ENCODE measurements at places on chromosomes 2 and 18.
A peak's percentile ranks its signal among the peaks of the same experiment; 100 is the strongest.

DNA sequence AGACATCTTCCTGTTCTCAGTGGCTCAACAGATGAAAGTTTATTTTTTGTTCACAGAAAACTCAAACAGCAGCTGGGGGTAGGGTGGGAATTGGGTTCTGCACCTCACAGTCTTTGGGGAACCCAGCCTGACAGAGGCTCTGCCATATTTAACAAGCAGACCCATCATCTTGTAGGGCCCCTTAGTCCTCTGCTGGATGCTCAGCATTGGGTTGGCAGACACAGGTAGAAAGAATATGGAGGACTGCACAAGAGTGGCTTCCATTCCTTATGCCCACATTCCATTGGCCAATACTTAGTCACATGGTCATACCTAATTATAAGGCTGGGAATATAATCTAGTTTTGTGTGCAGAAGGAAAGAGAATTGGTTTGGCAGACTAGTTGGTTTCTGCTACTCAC, 89.1 kb downstream of the MYO3B start:
- DNase-seq, result no peak

- DNase-seq, result no peak
Observed at GRCh38 chr2:18356676-18357075, 203.8 kb downstream of the RDH14 start.

- no peak for DNase-seq
Observed at GRCh38 chr18:11956371-11957308, 24.7 kb upstream of the IMPA2 start.

- DNase-seq, result no peak
Observed at GRCh38 chr2:178722296-178722695, 84.9 kb downstream of the TTN start.

GRCh38 chr2:191922736-191923651, 76.1 kb upstream of the CAVIN2 start:
- DNase-seq, result no peak

DNA sequence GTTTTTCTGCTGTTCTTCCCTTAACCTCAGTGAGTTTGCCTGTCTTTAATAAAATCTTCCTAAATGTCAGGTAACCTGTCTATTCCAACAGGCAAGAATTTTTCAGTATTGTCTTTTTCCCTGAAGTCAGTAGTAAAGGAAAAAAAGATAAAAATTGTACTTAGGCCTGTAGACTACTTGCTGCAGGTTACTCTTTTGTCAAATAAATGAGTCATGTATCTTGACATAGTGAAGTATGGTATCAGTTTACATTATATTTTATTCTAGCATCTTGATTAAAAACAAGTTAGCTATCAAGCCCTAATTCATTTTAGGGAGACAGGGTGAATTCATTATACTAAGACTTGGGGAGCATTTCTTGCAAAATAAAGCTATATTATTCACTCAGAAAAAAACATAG, 59.8 kb downstream of the ITGA4 start:
- DNase-seq, result no peak

- DNase-seq, result no peak
Observed at GRCh38 chr2:227759411-227760118, 13.9 kb downstream of the SCYGR8 start.

- DNase-seq, result no peak
Observed at GRCh38 chr2:42457011-42457410, 36.8 kb downstream of the KCNG3 start.

GRCh38 chr18:62332431-62332830, 7.3 kb downstream of the TNFRSF11A start:
- no peak for DNase-seq

DNA sequence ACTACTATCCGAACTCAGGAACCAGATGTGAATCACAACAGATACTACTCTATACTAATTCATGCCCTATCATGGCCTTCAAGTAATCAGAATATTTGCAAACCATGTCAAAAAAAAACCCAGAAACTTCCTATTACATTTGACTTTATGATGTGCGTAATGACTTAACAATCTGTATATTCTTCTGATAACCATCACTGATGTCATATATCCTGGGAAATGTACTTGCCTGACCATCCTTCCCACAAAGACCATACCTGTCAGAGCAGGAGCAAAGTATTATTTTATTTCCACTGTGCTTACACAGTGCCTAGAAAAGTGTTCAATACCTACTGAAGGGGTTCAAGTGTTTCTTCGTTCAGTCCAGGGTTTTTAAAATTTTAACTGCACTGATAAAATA, 27.5 kb downstream of the PPP4R1 start:
- no peak for DNase-seq

- no peak for DNase-seq
Observed at GRCh38 chr2:225437319-225437718, 37.8 kb downstream of the NYAP2 start.

GRCh38 chr2:189876271-189876670, 92.0 kb downstream of the PMS1 start:
- DNase-seq, result no peak

- no peak for DNase-seq
Observed at GRCh38 chr2:73249636-73250035, 15.5 kb downstream of the CCT7 start.

DNA sequence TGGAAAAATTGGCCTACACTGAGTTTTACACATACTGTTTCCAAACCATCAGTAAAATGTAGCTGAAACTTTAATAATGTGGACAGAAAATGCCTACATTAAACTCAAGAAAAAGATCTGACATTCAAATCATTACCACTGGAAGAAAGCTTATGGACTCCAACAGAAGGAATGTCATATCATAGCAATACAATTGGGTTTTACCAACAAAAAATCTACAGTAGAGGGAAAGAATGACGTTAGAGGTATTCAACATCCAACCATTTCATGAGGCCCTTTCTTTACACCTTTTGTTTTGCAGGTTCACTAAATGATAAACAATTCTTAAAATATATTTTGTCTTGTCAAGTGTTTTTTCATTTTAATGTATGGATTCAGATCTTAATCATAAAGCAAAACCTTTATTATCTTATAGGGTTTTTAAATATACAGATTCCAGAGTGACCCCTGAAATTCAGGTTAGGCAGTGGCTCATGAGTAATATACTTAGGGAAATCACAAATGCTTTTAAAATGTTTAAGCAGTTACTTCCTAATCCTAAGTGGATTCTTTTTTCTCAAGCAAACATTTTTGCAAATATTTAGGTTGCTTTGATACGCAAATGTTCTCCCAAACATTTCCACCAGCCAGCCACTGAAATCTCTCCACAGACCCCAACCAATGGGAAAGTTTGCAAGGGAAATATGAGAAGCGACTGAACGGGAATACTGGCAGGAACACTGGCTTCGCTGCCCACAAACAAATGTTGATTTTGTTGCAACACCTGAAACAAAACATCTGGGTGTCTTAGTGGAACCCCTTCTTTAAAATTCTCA, 168.7 kb downstream of the TCF4 start:
- DNase-seq, result no peak

GRCh38 chr2:187213798-187214197, 234.3 kb downstream of the CALCRL start:
- no peak for DNase-seq

DNA sequence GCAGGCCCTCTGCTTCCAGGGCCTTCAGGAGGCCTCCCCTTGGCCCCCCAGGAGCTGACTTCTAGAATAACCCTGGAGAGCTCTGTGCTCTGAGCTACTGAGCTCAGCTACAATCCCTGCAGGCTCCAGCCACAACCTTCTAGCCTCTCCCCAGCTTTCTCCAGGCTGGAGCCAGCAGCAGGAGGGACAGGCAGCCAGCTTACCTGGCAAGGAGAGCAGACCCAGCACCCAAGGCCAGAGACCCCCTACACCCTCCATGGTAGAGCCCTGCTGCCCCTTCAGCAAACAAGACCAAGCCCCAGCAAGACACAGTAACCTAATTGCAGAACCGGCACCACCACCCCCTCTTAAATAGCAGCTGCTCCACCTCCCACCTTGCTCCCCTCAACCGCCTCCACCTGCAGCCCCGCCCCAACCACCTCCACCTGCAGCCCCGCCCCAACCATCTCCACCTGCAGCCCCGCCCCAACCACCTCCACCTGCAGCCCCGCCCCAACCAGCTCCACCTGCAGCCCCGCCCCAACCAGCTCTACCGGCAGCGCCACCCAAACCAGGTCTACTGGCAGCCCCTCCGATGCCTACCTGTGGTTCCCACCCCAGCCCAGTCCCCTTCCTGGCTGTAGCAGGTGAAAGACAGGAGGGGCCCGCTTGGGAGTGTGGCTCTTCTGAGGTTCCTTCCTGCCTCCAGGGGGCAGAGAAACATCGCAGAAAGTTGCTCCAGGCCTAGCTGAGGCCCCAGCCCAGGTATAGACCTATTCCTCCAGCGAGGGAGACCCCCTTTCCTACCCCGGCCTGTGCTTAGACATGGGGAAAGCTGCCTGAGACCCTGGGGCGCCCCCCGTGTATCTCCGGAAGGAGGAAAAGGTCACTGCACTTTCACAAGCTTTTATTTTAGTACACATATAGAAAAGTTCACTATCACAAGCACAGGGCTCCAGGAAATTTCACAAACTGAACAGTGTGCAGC, at the start of gene ASTL:
TSS of gene ASTL (minus strand) at position 324 of the 967 bp plus-strand sequence. CDS start at position 258, 66 bp downstream.
- DNase-seq, result peak; percentile 72

DNA sequence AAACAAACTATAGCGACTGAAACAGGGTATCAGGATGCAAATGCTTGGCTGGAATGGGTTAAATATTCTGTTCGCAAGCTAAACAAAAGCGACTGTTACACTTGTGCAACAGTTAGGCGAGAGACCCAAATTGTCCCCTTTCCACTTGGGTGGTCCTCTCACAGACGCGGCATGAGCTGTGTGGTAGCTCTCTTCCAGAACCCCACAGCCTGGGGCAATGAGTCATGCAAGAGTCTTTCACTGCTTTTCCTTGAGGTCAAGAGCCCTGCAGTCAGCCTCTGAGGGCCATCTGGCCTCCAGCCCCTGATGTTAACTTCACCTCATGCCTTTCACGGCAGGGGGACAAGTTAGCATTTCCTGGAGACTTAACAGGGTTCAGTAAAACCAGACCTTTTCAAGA, 25.7 kb downstream of the SULT1C4 start:
- no peak for DNase-seq

GRCh38 chr2:12107939-12108338, 361.5 kb downstream of the LPIN1 start:
- DNase-seq, result no peak

DNA sequence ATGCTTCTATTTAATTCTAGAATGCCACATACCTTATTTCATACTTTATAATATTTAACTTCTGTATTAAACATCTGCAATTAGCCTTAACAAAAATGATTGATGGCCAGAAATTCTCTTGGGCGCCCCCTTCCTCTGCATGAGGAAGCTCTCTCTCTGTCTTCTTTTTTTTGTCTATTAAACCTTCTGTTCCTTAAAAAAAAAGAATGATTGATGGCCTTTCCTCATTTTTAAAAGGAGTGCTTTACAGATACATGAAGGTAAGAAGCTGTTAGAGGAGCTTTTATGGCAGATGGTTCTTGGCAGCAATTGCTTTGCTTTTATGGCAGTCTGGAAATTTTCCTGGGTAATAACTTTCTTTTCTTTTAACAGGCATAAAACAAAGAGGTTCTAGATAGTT, 526.9 kb downstream of the SLC4A3 start:
- DNase-seq, result no peak

DNA sequence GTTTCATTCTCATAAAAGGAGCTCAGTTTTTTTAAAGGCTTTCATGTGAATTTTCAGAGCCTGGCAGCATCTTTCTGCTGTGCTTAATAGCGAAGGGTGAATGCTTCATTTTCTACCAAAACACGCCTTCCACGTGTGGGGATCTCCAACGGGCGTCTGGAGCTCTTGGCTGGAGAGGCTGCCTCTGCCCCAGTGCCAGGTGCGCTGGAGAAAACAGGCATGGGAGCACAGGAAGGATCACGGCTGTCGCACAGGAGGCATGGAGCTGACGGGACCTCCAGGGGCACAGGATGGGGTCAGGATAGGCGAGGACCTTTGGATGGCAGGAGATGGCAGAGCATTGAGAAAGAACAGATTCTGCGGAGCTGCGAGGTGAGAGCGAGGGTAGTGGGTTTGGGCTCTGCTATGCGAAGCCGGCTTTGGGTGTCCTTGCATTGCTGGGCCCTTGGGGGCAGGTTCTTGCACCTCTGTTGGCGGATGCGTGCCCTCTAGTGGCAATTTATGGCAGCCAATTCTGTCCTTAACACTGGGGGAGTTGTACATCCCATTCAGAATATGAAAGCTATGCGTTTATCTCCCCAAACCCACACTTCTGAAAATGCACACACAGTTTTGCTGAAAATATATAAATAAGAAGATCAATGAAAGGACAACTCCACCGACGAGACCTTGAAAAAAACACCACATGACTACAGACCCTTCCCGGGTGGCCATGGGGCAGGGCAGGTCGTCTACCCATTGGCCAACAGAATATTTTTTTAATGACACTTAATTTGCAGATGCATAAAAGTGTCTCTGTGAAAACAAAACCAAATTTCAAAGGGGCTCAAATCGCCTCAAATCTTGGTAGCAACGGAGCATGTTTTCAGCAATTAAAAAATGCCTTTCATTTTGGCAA, 90.4 kb upstream of the SLC35G4 start:
- DNase-seq, result peak; percentile 48

GRCh38 chr2:152920846-152921245, 202.4 kb downstream of the ARL6IP6 start:
- DNase-seq, result no peak

DNA sequence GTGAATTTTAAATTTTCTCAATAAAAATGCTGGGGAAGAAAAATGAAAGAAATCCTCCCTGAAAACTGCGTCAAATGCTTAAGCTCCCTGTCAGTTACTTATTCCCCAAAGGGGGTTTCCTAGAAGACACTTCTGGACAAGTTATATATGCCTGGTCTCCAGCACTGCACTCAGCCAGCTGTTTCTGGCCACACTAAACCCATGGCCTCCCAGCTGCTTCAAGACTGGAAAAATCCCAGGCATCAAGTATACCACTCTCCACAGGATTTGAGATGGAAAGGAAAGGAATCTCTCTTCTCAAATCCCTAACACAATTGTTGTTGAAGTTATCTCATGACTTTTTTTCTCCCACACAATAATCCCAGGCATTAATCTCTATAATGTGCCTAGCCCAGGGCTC, 245.7 kb downstream of the NBAS start:
- DNase-seq, result no peak

DNA sequence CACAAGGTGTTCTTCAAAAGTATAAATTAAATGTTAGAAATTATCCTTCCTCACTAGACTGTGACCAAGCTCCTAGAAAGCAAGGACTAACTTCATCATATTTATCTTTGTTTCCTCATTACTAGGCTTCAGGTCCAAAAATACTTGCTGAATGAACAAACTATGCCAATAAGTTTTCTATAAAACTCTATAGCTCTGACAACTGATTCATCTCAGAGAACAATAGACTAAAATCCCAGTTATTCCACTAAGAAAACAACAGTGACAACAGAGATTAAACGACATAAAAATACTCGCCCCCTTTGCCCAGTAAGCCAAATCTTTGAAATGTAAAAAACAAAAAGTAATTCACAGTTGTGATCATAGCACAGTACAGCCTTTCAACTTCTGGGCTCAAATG, 13.6 kb downstream of the TLK1 start:
- no peak for DNase-seq

GRCh38 chr18:21513292-21513691, 87.2 kb downstream of the ESCO1 start:
- DNase-seq, result no peak

- DNase-seq, result no peak
Observed at GRCh38 chr2:124027182-124027581, 2.1 kb downstream of the CNTNAP5 start.

- no peak for DNase-seq
Observed at GRCh38 chr18:76823587-76824011, 1.2 kb downstream of the ZNF236 start.

GRCh38 chr2:33340280-33340679, 136.2 kb upstream of the RASGRP3 start:
- no peak for DNase-seq

GRCh38 chr2:150858382-150858781, 370.9 kb upstream of the RND3 start:
- no peak for DNase-seq

All from activated CD4-positive, alpha-beta memory T cell treated with anti-CD3 and anti-CD28 coated beads, Interleukin-2, amount 10 ng/mL, durations not matched to agents 7 days and 5 days (primary cell).